A549 treated with DMSO at 1 μM for 4 hours (cell line): ENCODE measurements at places on chromosomes 12 and 14. TPM values are rescaled to one million over a fixed set of nuclear protein-coding genes. Genes with fewer than 3 reads are reported as not detected.

ABCC9 gene
- 0.01 TPM in 2 of 5 replicates, not detected in the others for total RNA-seq

DDN gene
- 0.58 to 0.73 TPM (median 0.65 TPM) in 5 replicates for total RNA-seq

ZNF891 gene
- total RNA-seq: 0.32 to 0.55 TPM (median 0.47 TPM) in 5 replicates

KRT4 gene
- total RNA-seq: 2.7 to 4.0 TPM (median 3.3 TPM) in 5 replicates

TAC3 gene
- total RNA-seq: 0.18 to 0.42 TPM in 2 of 5 replicates, not detected in the others

TMEM121 gene
- 2.7 to 9.5 TPM (median 7.3 TPM) in 5 replicates for total RNA-seq

HCAR1 gene
- total RNA-seq: 0.02 to 0.08 TPM (median 0.06 TPM) in 5 replicates

RBP5 gene
- not detected in 5 replicates for total RNA-seq

OTX2 gene
- not detected in 5 replicates for total RNA-seq

AQP2 gene
- not detected in 5 replicates for total RNA-seq

STAC3 gene
- total RNA-seq: 0.16 to 0.57 TPM (median 0.27 TPM) in 5 replicates

ADAM21 gene
- total RNA-seq: 0.06 TPM in 2 of 5 replicates, not detected in the others

NOPCHAP1 gene
- 32.4 to 38.9 TPM (median 34.9 TPM) in 5 replicates for total RNA-seq
